MCF 10A (cell line): ENCODE measurements at places on chromosomes 6 and 20. TPM values are rescaled to one million over a fixed set of nuclear protein-coding genes. Genes with fewer than 3 reads are reported as not detected.

- no peak for DNase-seq
Observed at GRCh38 chr6:20335872-20336271, 65.8 kb upstream of the E2F3 start.

DNA sequence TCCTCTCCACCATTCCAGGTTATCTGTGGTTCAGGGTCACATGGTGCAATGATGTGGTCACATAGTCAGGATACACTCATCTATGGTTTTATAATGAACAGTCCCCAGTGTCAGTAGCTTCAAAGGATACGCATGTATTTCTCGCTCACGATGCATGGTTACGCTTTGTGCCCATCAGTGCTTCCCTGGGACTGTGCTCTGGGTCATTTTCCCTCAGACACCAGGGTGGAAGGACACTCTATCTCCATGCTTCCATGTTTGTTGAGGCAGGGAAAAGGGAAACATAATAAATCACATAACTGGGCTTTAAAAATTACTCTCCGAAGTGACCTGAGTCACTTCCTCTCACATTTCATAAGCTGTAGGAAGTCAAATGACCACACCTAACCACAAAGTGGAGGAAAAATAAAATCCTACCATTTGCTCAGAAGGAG lies 394.8 kb upstream of the NOX3 start:
- DNase-seq, result peak; percentile 29

DNA sequence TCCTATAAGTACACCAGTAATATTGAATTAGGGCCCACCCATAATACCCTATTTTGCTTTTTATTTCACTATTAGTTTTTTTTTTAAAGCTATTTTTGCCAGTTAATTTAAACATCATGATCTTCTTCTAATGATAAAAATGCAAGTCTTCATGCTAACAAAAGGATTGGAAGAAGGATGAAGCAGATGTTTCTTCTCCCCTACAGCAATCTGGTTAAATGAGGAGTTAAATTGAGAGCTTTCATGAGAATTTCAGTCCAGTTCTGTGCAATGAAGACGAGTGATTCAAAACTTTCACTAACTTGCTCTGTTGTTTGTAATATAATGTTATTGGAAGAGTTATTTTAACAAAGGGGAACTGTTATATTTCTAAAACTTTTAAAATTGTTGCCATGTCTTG lies 3.4 kb downstream of the HMGN4 start:
- DNase-seq, result no peak

Gene REPS1
- 54.8 and 65.3 TPM in 2 replicates for total RNA-seq

Gene SPAG4
- 0.96 and 1.6 TPM in 2 replicates for total RNA-seq

DNA sequence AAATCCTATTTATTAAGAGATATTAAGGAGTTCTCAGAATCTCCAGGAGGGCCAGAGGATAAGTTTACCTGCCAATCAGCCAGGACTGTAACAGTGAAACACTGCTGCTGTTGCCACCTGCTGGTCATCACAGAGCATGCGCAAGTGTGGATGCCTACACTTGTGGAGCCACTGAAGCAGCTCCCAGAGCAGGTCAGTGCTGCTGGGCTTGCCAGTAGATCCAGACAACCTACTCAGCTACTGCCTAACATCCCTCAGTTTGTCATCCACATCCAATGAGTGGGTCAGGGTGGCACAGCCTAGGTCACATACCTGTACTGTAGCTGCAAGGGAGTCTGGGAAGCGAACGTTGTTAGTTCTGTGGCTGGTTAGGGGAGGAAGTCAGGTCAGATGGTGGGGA lies 18.3 kb upstream of the NHSL1 start:
- DNase-seq, result peak; percentile 54

Gene GNMT
- 0.30 TPM in 1 of 2 replicates, not detected in the other for total RNA-seq

DNA sequence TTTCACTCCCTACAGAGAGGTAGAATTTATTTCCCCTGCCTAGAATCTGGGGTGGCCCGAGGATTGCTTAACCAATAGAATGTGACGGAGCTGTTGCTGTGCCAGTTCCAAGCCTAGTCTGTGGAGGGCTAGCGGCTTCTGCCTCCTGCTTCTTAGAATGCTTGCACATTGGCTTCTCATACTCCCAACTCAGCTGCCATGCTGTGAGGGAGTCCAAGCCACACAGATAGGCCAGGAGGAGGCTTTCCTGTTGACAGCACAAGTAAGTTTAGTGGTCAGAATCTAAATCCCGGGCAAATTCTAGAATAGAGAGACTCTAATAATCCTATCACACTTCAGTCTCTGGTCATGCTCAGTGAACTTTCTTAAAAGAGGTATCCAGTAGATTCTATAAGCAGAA lies 57.5 kb upstream of the SNRPB2 start:
- no peak for DNase-seq

Gene HLA-DOA
- not detected in 2 replicates for total RNA-seq

Gene ZC2HC1B
- not detected in 2 replicates for total RNA-seq
